ENCODE measurements at places on chromosomes 11 and 22.

DNA sequence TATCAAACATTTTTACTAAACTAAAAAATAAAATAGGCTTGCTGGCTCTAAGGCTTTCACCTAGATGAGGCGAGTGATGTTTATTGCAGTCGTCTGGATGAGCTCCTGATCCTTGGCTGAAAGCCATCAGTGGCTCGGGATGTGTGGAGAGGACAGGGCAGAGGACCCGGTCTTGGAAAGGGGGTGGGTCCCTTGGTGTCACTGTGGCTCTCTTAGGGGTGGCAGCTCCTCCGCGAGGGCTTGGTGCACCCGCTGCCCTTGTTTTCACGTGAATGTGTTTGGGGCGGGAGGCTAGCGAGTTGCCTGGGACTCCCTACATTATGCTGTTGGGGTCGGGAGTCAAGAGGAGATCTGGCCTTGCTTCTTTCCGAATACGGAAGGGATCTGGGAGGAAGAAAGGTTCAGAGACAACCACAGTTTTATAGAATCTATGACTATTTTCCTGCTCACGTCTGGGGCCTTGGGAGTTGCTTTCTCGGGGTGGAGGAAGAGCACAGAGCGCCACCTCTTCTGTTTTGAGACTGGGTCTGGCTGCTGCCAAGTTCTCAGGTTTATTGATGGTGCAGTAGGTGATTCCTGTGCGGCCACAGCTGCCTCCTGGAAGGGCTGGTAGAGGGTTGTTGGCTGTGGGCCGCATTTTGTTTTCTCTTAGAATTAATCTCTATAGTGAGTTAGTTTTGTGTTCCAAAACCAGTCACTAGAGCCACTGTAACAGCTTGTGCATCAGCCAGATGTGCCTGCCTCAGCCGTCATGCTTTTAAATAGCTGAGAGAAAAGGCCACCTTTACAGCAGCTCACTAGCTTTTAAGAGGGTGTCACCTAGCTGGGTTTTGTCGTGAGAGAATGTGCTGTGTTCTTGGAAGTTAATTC is 12.8 kb downstream of the TBC1D22A start:
- no peak for DNase-seq

- peak; percentile 85 for DNase-seq
Measured at GRCh38 chr22:38327805-38328204, 10.6 kb upstream of the CSNK1E start.

GRCh38 chr11:17745023-17745772 is 10.6 kb downstream of the KCNC1 start:
- no peak for DNase-seq

GRCh38 chr11:87437844-87438223 is 400.1 kb downstream of the TMEM135 start:
- DNase-seq: peak; percentile 83

GRCh38 chr11:87035976-87036583 is 1.7 kb upstream of the TMEM135 start:
- no peak for DNase-seq

GRCh38 chr11:98600786-98601773 is 419.7 kb upstream of the CNTN5 start:
- no peak for DNase-seq

DNA sequence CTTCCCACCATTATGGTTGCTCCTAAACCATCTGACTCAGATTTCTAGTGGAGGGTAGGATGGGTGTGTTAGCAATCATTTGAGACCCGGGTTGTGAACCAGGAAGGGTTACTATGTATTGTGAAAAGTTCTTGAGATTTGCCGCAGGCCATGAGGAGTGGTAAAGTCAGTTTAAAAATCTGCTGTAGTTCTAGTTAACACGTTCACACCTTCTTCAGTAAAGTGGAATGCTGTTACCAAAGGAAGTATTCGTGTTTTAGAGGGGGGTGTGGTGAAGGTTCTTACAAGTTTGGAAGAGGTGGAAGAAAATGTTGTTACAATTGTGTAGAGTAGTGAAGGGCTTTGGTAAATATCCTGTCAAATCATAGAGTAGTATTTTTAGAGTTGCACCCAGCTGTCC is 2.6 kb downstream of the MTMR3 start:
- no peak for DNase-seq

- no peak for DNase-seq
Measured at GRCh38 chr22:41043722-41044121, 48.7 kb upstream of the EP300 start.

Measured in fibroblast of skin of scalp (primary cell).